ENCODE measurements at places on chromosomes 6 and 20.

- DNase-seq: no peak
Measured at GRCh38 chr6:22959571-22959970, 390.2 kb downstream of the HDGFL1 start.

- no peak for DNase-seq
Measured at GRCh38 chr6:146997062-146997461, 207.2 kb upstream of the STXBP5 start.

GRCh38 chr6:144158133-144158532 is 7.8 kb downstream of the STX11 start:
- DNase-seq: no peak

DNA sequence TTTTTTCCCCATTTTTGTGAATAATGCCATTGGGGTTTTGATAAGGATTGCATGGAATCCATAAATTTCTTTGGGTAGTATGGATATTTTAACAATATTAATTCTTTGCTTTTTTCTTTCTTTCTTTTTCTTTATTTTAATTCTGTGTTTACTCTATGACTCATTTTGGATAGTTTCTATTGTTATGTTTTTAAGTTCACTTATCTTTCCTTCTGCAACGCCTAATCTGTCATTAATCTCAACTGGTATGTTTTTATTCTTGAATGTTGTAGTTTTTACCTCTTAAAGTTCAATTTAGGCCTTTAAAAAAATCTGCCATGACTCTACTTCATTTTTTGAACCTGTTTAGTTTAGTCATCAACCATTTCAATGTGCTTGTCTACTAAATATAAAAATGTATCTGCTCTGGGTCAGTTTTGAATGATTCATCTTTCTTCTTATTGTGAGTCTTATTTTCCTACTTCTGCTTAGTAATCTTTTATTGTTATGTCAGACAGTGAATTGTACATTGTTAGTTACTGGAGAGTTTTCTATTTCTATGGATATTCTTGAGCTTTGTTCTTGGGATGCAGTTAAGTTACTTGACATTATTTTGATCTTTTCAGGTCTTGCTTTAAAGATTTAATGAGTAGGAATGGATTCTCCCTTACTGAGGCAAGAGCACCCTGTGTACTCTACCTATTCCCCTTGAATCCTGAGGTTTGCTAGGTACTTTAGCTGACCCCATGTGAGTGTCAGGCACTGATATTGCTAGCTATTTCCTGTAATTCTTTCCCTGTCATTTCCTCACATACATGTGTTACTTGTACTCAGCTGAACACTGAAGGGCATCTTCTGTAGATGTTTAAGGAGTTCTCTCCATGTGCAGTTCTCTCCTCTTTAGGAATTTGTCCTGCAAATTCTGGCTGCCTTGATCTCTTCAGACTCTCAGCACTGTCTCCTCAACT is 104.2 kb downstream of the TFAP2B start:
- no peak for DNase-seq

GRCh38 chr6:18412068-18412467 is 24.9 kb downstream of the RNF144B start:
- peak; percentile 36 for DNase-seq

DNA sequence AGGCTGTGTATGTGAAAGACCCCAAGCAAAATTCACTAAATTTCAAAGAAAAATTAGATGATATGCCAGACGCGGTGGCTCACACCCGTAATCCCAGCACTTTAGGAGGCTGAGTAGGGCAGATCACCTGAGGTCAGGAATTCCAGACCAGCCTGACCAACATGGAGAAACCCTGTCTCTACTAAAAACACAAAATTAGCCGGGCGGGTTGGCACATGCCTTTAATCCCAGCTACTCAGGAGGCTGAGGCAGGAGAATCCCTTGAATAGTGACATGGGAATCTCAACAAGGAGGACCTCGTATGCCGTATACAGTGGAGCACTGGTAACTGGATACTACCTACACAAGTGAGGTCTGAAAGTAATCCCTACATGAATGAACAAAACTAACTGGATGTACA is 92.7 kb upstream of the JARID2 start:
- DNase-seq: no peak

- peak; percentile 54 for DNase-seq
Measured at GRCh38 chr6:132962936-132963868, 148.8 kb downstream of the RPS12 start.

GRCh38 chr6:54320871-54321270 is 12.6 kb downstream of the TINAG start:
- DNase-seq: no peak

DNA sequence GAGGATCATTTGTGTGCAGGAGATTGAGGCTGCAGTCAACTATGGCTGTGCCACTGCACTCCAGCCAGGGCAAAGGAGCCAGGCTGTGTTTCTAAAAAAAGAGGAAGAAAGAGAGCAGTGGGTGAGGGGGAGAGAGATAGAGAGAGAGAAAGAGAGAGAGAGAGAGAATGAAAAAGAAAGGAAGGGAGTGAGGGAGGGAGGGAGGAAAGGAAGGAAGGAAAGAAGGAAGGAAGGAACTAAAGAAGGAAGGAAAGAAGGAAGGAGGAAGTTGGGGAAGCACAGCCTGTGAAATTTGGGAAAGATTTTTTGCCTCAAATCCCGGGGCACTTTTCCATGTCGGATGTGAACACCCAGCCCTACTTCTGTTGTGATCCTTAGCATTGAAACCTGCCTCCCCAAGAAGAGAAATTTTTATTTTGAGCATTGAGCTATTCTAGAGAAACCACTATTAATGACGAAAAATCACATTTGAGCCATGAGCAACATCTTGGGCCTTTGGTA is 57.8 kb downstream of the FOXA2 start:
- DNase-seq: no peak

GRCh38 chr6:134949927-134950326 is at the start of gene ALDH8A1:
Gene ALDH8A1, minus strand, starts transcription at chr6:134950101. Its CDS starts 48 bp downstream, at chr6:134950053.
- DNase-seq: no peak

DNA sequence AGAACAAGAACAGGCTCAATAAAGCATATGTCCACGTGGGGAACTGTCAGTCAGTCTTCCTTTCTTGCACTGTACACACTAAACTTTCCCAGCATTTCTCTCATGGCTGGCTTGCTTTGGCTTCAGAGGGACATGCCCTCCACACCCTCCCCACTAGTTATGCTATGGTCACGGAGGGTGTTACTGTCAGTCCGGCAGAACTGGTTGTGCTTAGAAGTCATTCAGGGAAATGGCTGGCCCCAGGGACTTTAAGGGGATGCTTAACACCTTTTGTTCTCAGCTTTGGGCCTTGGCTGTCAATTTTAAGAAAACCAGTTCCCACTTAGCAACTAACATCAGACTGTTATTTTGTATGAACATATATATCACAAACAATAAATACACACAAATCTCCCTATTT is 55.1 kb downstream of the ELOVL5 start:
- no peak for DNase-seq

DNA sequence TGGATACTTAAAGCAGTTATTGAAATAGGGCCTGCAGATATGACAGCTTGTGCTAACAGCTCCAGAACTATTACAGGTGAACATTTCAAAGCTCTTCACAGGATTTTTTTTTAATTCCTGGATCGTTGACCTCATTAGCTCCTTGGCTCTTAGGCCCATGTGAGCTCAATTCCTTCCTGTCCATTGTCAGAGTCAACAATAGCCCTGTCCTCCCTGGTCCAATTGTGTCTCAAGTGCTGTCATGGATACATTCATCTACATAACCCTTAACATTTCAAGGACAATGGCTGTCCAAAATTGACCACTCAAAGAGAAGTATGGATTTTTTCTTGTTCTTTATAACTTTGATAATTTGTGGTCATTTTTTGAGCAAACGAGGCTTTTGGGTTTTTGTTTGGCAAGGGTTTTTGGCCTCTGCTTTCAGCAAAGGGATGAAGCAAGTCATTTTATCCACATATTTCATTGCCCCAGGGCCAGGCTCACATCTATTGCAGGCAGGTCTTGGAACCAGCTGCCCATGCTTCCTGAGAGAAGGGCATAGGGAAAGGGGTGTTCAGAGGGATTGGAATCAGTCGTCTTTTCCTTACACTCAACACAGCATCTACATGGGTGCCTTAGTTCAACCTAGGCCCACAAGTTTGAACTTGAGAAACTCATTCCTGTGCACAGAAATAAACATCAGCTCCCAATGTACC is 282.1 kb downstream of the TPBG start:
- no peak for DNase-seq

- DNase-seq: no peak
Measured at GRCh38 chr20:62808211-62808865, 3.7 kb downstream of the OGFR start.

DNA sequence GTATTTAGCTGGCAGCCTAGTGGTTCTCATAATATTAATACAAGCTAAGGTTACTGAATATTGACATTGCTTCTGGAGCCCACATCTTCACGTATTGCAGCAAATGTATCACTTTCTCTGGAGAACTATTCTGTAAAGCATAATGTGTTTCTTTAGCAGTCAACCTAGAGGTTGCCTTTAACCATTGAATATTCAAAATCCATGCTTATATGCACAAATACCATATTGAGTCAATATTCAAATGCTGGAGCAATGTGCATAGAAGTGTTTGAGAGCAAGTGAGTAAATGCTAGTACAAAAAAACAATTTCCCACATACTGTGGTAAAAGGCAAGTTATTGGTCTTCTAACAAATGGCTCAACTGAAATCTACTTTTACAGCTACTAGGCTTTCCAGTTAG is 231.8 kb downstream of the TRDN start:
- no peak for DNase-seq

- no peak for DNase-seq
Measured at GRCh38 chr20:31710423-31711108, 12.1 kb downstream of the BCL2L1 start.

DNA sequence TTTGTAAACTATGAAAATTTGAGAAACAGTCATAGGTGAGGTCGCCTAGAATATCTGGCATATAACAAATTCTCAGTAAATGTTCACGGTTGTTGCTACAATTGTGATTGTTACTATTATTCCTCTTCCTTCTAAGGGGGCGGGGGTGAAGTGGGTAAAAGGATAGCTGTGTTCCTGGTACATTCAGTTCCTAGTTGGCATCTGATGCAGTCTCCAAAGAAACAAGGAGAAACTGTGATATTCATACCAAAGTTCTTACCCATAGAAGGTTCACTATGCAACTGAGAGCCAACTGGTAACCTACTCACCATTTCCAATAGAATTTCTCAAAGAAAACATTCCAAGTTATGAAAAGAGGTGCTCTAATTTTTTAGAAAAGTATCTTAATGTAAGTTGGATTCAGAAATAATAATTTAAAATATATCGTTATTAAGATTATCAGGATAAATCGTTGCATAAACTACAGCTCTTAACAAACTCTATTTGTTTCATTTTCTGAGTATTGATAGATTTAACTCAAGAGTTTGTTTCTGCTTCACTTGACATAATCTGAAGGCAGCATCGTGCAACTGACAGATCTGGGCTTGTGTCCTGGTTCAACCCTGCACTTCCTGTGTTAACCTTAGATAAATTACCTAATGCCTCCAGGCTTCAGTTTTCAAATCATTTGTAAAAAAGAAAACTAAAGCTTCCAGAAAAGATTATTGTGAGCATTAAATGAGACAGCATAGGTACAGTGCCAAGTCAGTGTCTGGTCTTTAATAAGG is 13.3 kb upstream of the MAP7 start:
- no peak for DNase-seq

DNA sequence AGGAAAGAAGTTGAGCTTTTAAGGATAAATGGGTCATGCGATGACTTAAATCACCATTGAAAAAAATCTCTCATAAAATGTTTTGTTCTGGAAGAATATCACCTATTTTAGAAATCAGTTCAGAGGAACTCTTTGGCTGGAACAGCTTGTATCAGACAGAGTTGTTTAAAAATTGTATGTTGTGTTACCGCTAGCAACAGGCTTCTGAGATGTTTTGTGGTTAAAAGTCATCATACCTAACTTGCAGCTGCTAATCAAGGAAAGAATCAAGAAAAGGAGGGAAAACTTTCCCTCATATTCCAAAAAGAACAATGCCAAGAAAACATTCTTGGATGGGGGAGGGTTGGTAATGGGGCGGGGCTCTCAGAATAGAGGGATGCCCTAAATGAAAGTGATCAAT is 220.7 kb upstream of the CITED2 start:
- DNase-seq: no peak

DNA sequence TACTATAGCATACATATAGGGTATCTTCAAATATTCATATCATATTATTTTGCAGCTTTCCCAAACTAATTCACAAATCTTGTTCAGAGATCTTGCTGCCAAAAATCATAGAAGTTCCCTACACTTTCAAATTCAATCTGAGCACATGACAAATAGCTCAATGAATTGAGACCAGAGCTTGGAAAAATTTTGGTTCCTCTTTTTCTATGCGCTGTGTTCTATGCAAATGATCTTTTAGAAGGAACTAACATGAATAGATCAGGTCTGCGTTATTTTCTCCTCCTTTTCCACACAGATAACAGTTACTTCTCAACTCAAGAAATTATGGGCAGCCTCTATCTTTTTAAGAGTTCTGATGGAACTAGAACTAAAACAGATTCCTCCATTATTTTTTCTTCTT is 316.3 kb downstream of the ARHGAP18 start:
- DNase-seq: peak; percentile 46

GRCh38 chr6:80625405-80625804 is 518.9 kb downstream of the BCKDHB start:
- DNase-seq: no peak

DNA sequence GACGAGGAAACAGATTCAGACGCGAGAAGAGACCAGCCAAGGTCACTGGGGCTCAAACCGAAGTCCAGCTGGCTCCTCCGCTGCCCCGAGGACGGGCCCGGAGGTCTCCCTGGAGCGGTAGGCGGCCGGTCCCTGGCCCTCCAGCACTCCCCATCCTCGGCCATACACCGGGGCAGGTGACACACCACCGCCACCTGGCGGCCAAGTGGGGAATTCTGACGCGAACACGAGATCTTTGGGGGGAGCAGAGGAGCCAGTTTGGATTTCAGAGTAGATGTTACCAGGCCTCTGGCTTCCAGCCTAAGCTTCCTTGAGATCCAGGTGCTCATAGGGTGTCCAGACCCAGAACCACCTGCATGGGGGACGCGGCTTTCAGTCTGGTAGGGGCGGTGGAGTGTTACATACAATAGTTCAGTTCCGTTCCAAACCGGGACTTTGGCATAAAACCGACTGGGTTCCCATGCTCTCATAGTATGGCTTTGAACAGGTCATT is 16.1 kb downstream of the BPIFB1 start:
- peak; percentile 46 for DNase-seq

- peak; percentile 53 for DNase-seq
Measured at GRCh38 chr20:48986899-48987298, 59.2 kb upstream of the CSE1L start.

- peak; percentile 36 for DNase-seq
Measured at GRCh38 chr20:33211817-33212424, 5.2 kb upstream of the BPIFA3 start.

- peak; percentile 83 for DNase-seq
Measured at GRCh38 chr6:39361657-39362486, 39.4 kb upstream of the KCNK16 start.

DNA sequence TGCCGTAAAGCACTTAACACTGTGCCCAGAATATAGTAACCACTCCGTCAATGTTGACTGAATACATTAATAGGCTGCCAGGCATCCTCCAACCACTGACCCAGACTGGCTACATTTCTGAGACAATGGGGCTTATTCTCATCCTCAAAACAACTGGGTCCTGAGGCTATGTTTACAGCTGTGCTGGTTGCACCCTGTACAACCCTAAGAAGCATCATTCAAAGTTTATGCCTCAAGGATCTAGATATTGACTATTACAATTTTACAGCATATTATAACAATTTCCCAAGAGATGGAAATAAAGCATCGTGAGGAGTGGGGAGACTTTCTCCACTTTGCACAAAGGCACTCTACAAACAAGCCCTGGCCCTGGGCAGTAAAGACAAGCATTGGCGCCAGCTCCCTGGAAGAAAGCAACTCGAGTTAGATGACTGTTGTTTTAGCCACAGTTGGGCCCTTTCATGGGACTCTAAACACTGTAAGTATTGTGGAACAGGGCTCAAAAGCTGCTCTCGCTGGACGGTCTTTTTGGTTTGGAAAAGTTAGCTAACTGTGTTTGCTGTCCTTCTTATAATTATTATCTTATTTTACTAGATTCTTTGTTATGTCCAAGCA is 30.2 kb downstream of the MYLIP start:
- DNase-seq: peak; percentile 98
